ENCODE measurements at places on chromosomes 6 and 20.

DNA sequence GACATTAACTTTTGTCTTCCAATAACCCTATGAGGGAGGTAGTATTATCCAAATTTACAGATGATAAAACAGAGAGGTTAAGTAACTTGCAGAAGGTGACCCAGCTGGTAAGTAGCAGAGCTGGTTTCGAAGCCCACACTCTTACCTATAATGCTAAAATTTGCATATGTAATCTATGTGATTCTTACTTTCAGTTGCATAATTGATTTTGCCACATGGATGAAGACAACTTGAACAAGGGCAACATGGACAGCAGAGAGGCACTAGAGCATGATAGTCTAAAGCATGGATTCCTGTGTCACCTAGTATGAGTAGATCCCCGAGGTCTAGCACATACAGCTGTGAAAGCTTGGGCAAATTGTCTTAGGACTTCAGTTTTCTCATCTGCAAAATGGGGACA, 117.6 kb upstream of the DTNBP1 start:
- DNase-seq, result no peak

- DNase-seq, result no peak
Measured at GRCh38 chr6:88856566-88856965, 106.9 kb downstream of the RNGTT start.

DNA sequence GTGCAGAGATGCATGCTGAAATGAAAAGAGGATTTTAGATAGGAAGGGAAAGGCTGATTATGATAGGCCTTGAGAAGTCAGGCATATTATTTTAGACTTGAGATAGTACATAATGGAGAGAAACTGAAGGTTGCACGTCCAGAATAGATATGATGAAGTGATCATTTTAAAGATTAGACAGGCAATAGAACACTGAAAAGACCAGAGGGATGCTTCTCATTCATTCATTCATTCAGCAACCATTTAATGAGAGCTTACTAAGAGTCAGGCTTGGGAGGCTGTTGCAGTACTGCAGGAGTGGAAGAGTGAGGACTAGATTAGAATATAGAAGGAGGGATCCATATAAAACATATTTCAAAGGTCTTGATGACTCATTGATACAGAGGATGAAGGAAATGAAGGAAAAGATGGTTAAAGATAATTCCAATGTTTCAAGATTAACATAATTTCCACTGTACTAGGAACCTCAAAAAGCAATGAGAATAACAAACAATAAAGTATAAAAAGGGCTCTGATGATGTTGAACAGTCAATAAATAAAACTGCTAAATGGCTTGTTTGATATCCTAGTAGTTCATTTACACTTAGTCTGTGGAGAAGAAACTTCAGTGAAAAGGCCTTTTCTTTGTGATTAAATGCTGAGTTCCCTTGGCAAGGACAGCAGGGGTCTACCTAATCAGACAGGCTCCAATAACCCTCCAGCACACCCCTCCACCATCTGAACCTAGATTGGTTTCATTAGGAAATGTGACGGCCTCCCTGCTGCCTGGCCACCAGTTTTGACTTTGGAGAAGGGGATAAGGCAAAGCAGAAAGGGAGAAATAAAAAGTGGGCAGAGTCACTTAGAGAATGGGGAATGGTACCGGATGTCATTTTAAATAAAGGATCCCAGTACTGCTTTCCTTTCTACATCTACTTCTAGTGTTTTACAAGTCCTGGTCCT, 5.3 kb upstream of the FBXO9 start:
- no peak for DNase-seq

DNA sequence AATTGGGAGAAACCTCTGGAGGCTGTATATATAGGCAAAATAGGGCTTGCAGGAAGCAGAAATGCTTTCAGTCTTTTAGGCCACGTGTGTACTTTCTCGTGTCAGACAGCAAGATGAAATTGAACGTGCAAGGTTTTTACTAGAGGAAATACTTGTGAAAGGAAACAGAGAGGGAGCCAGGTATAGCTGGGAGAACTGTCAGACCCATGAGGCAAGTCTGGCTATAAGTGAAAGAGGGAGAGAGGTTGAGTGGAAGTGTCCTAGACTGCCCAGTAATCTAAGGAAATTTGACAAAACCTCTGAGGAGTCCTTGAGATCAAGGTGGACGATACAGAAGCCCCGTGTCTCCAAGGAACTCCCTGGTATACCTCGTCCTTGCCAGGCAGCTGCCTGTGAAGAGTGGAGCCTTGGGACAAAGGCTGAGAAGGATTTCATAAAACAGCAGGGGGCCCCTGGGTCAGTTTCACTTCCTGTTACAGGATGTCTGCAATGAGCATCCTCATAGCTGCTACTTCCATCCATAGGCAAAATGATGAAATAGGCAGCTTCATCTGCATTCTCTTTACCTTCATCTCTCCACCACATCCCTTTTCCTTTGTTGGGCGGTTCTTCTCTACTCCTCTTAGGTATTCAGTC, 114.4 kb upstream of the MAP3K7 start:
- DNase-seq, result no peak

GRCh38 chr20:44683263-44684046, 31.7 kb upstream of the CCN5 start:
- peak; percentile 43 for DNase-seq

- peak; percentile 17 for DNase-seq
Measured at GRCh38 chr20:57397693-57398108, 6.5 kb downstream of the RBM38 start.

- DNase-seq, result no peak
Measured at GRCh38 chr20:26276554-26277210, 580.0 kb upstream of the ZNF337 start.

GRCh38 chr20:13348311-13349234, 127.5 kb downstream of the ISM1 start:
- DNase-seq, result no peak

DNA sequence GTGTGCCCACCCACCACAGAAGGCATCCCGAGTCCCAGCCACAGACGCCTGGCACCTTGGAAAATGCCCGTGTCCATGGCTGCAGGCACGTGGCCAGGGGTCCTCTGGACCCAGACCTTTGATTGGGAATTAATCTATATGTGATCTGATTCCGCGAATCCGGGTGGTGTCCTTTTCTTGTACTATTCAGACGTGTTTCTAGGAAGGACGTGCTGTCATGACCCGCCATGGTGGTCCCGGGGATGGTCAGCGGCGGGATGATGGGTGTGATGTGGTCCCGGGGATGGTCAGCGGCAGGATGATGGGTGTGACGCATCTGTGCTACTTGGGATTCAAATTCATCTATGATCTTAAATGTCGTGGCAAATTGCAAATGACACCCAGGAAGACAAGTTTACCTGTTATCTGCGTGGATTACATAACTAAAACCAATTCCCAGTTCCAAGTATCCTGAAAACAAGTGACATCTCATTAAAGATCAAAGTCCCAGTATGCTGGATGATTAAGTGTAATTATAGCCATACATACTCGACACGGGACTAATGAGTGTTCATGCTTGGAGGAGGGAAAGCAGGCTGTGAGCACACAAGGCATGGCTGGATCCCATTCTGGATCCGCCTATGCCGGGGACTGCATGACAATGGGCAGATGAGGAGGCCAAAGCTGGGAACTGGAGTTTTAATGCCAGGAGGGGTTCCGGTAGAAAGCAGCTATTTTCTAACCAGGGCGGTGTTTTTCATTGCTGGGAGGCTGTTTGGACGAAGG, 256.5 kb downstream of the TAF4 start:
- no peak for DNase-seq

GRCh38 chr6:89037141-89037900, 43.2 kb upstream of the PNRC1 start:
- no peak for DNase-seq

GRCh38 chr6:159042003-159042825, 2.6 kb downstream of the TAGAP start:
- peak; percentile 62 for DNase-seq

GRCh38 chr6:159311618-159312017, 142.4 kb downstream of the FNDC1 start:
- no peak for DNase-seq

GRCh38 chr20:4470375-4470774, 251.3 kb upstream of the PRND start:
- no peak for DNase-seq

DNA sequence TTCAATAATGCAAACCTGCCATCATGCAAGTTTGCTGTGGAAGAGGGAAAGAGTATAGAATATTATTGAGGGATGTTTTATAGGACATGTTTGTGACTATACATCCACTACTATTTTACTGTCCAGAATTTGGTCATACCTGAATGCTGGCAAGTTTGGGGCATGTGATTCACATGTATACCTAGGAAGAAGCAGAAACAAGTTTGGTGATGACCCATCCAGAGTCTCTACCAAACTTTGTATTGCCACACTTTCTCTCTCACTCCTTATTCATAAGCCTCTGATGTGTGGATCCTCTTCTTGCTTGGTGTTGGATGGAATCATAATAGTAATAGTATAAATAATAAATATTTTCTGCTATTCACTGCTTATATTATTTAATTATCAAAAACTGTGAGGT, 108.5 kb upstream of the FLRT3 start:
- no peak for DNase-seq

DNA sequence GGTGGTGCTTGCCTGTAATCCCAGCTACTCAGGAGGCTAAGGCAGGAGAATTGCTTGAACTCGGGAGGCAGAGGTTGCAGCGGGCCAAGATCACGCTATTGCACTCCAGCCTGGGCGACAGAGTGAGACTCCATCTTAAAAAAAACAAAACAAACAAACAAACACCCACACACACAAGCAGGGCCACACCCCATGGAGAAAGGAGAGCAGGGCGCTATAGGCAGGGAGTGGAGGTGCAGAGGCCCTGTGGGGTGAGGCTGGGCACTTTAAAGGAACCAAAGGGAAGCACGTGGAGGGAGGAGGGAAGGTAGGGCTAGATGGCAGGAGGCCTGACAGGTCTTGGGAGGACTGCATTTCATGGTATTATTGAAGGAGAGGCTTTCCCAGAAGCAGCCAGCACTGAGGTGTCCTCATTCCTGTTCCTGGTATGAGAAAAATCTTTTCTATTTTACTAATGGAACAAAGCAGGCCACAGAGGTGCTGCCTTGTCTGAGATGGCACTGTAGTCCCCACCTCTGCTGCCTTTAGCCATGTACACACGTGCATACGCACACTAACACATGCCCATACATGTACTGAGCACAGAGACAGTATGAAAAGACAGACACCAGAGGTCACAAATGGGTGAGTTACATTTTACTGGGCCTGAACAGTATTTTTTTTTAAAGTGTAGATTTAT, 44.0 kb downstream of the BCAS4 start:
- DNase-seq, result no peak

DNA sequence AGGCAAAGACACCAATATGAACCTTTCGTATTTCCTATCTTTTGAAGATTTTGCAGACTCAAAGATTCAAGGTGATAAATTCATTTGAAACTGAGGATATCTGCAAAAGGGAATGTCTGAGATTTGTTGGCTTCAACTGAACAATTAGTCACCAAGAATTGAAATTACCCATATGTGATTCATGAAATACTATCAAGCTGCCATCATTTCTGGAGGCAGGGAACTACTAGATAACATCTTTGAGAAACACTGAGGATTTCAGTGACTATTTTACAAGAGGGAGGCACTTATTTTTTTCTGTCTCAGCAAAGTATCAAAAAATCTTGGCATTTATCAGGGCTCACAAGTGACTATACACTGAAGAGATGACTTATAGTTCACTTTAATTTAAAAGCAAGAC, 39.8 kb upstream of the MMS22L start:
- DNase-seq, result no peak

- no peak for DNase-seq
Measured at GRCh38 chr6:138183790-138184134, 22.0 kb downstream of the ARFGEF3 start.

GRCh38 chr6:74745670-74746069, 460.2 kb downstream of the COL12A1 start:
- no peak for DNase-seq

DNA sequence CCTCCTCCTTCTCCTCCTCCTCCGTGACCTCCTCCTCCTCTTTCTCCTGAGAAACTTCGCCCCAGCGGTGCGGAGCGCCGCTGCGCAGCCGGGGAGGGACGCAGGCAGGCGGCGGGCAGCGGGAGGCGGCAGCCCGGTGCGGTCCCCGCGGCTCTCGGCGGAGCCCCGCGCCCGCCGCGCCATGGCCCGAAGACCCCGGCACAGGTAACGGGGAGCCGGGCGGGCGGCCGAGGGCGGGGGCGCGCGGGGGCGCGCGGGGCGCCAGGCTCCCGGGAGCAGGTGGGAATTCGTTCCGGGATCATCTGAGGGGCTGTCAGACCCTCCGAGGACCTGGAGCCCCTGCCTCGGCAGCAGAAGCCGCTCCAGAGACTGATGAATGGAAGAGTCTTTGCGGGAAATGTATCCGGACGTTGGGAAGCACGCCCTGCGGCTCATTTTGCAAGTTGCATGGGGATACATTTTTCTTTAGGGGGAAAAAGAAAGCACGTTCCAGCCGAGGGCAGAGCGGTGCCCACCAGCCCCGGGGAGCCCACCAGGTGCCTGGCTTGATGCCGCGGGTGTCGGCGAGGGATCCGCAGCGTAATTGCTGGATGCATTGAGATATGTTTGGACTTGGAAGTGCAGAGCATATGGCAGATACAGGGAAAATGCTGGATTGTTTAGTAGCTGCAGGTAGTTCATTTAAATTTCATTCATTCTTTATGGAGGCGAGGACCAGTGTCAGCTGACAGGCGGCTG, 394 bp downstream of the MYB start:
- DNase-seq, result peak; percentile 25

GRCh38 chr20:48482790-48483189, 345.0 kb downstream of the PREX1 start:
- DNase-seq, result no peak

- DNase-seq, result no peak
Measured at GRCh38 chr6:153958860-153959259, 80.2 kb upstream of the OPRM1 start.

DNA sequence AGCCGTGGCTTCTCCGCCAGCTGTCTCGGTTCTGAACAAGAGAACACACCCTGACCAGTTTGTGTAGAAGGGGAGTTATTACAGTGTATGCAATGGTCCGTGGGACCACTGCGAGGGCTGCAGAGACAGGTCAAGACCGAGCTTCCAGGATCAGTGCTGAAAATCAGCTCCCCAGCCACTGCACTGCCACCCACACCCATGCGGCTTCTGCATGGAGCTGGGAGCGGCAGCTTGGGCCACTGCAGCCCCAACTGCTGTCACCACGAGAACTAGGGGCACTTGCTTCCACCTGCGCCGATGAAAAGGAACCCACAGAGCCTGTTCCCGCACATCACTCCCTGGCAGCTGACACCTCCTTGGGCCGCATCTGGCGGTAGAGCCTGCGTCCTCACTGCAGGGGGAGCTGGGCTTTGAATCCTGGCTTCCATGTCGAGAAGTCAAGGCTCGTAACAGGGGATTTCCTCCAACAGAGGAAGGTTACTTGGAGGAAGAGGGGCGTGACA, 56.2 kb downstream of the TMEM242 start:
- DNase-seq, result no peak

DNA sequence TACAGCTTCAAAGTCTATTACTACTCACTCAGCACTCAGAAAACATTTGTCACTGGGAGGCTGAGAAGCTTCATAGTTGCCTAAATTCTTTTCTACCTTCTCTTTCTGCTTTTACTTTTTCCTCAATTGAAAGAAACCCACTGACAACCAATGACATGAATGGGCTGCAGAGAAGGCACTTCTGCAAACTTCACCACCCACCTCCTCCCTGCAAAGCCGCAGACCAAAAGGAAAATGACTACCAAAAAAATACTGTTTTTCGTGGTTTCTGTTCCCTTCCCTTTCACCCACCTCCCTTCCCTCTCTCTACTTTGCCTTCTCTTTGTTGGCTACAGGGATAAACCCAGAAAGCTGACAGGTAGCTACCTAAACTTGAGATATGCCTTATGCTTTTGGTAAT, 3.2 kb downstream of the GNAS-AS1 start:
- no peak for DNase-seq

GRCh38 chr6:86526238-86526637, 411.1 kb upstream of the HTR1E start:
- no peak for DNase-seq

- no peak for DNase-seq
Measured at GRCh38 chr20:56693217-56693616, 64.1 kb downstream of the TFAP2C start.

Data from NCI-H2081 (cell line).